DMS 273 treated with DMSO at 0.1 percent for 48 hours (cell line): ENCODE measurements at places on chromosomes 6 and 20.

- DNase-seq: no peak
Observed at GRCh38 chr6:89252907-89253306, 35.7 kb upstream of the GABRR1 start.

DNA sequence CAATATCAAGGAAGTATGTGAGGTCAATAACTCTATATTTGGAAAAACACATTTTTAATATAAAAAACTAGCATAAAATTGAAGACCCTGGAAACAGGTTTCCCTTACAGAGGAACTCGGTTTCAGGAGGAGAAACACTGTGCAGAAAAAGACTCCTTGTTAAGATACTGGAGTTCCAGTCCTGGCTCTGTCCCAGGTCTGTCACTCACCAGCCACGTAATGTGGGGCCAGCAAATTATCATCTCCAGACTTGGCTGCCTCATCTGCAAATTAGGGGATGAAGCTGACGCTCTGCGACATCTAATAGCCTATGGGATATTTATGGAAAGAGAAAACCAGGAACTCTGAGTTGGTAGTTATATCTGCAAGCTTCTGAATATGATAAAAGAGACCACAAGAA is 702.7 kb downstream of the EPHA7 start:
- no peak for DNase-seq

DNA sequence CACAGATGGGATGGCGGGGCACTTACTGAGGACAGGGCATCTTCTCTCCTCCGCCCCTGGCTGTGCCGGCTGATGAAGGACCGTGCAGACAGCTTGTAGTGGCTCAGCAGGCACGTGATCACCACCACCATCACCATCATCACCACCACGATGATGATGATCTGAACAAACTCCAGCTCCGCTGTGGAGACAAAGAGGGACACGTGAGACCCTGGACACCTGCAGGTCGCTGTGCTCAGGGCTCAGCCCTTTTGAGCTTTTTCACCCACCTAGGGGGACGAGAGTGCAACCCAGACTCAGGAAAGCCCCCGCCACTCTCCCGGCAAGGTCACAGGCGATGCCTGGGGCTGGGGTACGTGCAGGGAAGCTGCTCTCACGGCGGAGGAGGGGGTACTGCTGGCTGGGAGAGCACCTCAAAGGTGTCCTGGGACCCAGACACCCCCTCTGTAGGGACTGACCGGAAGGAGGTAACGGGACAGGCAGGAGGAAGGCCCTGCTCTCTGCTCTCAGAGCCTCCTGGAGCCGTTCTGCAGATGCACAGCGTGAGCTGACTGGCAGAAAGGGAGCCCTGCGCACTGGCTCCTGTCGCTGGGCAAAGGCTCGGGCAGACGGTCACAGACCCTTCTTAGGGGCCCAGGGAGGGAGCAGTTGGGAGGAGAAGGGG is 39.4 kb upstream of the ZBP1 start:
- no peak for DNase-seq

DNA sequence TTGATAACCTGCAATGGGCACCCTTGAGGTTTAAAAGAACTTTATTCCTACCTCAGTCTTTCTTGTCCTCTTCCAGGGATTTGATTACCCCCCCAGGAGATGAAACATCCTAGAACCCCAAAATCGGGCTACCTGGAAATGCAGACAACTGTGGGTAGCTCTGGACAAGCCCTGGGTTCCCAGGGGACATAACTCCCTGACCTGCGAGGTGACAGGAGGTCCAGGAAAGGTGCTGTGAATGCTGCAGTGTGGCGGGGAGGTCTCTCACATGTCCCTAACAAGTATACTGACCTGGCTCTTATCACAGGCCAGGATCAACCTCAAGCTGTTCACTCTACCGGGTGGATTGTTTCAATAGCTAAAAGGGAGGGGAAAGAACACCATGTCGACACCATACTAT is 11.6 kb downstream of the JAG1 start:
- no peak for DNase-seq

DNA sequence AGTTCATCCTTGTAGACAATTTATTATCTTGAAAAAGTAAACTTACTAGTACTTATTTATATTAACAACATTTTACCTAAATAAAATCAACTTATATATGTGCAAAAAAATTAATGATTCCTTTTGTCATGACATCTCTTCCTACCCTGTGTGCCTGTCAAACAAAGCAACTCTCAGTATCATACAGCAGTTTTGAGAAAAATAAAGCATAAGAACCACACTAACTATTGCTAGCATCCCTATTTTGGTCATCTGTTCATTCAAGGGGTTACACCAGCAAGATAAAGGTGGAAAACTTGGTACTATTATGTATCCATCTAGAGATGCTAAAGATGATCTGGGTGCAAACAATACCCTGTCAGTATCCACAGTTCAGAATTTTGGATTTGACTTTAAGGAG is 7.4 kb upstream of the HLA-DRB1 start:
- DNase-seq: no peak

DNA sequence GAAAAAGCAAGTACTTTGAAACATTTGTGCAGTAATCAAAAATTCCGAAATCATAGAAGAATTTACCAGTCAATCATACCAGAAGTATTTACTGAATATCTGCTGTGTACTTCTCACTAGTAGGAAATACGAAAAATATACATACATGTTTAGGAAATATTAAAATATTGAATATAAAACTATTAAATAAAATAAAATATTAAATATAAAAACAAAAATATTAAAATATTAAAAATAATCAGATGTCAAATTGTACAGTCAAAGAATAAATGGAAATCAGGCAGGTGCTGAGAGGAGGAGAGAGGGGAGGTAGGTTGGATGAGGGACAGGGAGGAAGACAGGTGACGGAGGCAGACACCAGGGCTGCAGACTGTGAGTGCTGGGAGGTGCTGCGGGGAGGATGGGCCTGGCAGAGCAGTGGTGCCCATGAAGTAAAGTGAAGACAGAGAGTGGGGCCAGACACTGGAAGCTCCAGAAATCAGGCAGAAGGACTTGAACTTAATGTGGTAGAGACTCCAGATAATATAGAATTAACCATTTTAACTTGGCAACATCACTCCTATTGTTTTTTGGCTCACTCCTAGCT is 55.9 kb downstream of the PRKN start:
- no peak for DNase-seq

- no peak for DNase-seq
Observed at GRCh38 chr6:131784561-131784960, 23.3 kb upstream of the ENPP1 start.
